ENCODE measurements at places on chromosomes 3 and 15.

DNA sequence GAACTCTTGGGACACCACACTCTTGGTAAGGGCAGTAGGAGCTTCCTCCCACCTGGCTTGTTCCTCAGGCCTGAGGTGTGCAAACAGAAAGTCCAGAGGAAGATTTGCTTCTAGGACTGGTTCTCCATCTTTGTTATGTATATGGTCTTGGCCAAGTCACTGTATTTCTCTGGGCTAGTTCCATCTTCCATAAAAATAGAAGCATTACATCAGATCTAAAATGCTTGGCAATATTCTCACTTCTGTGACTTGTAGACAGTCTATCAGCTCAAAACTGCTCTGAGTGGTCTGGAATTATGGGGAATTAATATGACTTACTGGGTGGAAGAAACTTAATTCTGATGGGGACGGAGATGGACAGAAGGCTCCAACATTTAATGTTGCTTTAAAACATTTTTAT, 55.2 kb downstream of the TMEM108 start:
- DNase-seq = no peak

DNA sequence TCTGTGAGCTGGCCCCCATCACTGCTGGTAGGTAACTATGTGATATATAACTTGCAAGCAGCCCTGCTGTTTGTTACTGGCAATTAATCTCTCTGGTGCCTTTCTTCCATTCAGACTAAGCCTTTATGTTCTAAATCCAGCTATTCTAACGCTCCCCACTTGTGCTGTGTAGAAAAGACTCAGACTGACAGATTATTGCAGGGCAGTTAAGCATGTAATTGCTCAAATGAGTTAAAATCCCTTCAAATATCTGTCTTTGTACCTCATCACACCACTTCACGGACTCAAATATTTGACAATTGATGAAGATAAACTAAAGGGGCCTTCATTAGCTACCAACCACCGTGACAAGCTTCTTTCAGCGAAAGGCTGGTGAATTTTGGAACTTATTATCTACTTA, 416.2 kb downstream of the NR2F2 start:
- no peak for DNase-seq

GRCh38 chr3:143249014-143249413, 129.4 kb downstream of the CHST2 start:
- no peak for DNase-seq

DNA sequence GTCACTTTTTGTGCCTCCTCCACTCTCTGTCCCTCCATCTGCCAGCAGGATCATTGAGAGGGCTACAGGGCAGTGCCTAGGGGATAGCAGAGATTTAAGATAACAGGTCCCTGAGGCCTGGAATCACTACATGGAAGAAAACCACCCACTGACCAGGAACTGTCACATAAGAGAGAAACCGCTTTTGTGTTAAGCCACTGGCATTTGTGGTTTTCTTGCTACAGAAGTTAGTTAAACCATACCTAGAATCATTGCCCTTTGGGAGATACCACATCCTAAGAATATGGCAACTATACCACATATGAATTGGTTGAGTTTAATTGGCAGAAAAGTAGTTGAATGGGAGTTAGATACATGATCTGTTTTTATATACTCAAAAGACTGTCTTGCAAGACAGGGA, 112.8 kb upstream of the LPP start:
- DNase-seq = no peak

DNA sequence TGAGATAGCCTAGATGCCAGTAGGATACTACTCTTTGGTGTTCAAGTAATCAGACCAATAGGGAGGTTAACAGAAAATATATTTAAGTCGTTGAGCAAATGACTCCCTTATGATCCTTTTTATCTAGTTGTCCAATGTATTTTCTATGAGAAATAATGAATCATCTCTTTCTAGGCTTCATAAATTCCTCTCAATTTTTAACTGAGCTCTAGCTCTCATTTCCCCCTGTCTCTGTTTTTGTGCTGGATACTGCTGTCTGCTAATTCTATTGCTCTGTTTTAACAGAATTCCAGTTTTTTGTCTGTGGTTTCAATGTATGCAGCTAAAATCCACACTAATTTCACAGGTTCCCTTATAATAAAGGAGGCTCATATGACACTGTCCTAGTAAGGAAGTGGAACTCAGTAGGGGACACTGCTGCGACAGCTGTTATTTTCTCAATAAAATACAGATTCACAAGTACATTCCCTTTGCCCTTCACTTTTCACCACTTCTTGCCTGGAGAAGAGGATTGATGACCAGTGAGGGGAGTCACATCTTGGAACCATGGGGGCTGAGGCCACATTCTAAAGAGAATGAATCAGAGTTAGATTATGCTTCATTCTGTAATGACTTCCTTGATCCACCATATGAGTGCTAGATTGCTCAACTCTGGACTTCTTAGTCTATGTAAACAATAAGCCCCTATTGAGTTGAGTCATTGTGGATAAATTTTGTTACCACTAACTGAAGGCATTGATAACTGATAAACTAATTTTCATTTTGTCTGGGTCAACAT, 558.7 kb upstream of the KCNMB2 start:
- DNase-seq = no peak

- DNase-seq = no peak
Observed at GRCh38 chr3:111594205-111594604, 941 bp downstream of the ZBED2 start.

DNA sequence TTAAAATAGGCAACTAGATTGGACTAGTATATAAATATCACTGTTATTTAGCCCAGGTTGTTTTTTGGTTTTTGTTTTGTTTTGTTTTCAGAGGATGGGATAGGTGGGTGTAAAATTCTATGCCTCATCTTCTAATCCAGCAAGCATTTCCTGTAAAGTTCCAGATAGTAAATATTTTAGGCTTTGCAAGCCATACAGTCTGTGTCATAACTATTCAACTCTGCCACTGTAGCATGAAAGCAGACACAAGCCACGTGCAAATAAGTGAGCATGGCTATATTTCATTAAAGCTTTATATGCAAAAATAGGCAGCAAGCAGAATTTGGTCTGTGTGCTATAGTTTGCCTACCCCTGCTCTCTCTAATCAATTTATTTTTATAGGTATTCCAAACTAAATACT, 657.3 kb upstream of the TGFBR2 start:
- no peak for DNase-seq

- no peak for DNase-seq
Observed at GRCh38 chr3:152497457-152497856, 228.7 kb downstream of the MBNL1 start.

DNA sequence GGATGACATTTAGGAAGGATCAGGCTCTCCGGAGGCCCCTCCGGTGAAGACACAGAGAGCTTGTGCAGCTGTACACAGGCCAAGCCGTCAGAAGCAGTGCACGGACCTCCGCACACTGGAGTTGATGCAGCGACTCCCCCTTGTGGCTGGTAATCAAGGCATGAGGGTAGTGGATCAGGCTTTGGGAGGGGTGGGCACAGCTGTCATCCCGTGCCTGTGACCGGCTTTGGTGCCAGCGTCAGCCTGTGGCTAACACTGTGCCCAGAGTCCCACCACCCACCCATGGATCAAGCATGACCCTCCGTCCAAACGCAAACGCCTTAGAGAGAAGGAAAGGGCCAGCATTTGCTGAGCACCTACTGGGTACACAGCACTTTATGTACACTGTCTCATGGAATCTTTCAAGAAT, 8.2 kb upstream of the GRIP2 start:
- DNase-seq = peak; percentile 28

DNA sequence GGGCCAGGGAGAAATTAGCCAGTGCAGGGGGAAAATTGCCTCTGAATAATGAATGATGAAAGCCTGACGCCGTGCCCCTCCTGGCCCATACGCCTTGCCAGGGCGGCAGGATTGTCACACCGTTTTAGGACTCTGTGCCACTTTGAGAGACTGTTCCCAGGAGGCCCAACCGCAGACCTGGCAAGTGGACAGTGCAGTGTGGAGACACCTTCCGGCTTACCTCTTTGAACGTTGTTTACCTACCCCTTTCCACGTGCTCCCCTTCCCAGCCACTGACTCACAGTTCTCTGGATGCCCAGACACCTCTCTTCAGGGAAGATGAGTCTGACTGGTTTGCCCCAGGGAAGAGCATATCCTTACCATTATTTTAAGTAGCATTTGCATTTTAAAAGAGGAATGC, 84.0 kb upstream of the PXYLP1 start:
- no peak for DNase-seq

DNA sequence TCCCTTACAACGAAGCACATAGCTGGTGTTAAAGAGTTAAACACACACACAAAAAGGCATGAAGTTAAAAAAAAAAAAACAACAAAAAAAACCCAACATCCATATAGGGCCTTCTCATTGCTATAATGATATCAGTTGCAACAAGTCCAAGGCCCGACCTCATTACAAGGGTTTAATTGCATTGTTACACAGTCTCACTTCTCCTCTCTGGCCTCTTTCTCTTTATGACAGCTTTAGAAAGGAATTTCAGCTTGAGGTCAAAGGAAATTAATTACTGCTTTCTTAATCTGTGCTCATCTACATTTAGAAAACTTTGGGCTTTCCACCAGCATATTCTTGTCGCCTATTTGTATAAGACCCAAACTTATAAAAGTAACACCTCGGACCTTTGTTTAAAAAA, 342.1 kb downstream of the NR2F2 start:
- no peak for DNase-seq

DNA sequence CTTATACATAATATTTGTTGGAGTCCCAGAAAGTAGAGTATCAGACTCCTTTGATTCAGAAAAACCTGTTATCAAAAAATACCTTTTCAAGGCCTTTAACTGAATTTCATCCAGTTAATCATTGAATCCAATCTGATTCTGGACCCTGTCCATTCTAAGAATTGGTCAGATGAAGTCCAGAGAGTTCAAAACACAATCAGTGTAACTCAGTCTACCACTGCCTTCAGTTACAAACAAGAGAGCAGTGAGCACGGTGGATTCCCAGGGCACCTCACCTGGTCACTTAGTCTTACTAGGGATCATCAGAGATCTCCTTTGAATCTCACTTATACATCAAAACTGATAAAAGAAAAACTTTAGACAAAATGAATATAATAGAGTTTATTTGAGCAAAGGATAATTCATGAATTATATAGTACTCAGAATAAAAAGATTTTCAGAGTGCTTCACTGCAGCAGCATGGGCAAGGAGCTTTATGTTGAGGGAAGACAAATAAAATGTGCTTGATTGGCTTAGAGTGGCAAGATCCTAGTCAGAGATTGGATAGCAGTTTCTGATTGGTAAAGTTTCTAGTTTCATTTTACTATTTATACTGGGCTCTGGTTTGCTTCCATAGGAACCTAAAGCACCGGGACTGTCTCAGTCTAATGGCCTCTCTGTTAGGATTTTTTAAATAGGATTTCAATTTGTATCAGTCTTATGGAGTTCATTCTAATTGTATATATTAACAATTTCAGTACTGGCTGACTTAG, 474.9 kb upstream of the GOLIM4 start:
- no peak for DNase-seq

GRCh38 chr3:81395739-81396513, 365.5 kb downstream of the GBE1 start:
- no peak for DNase-seq

- DNase-seq = no peak
Observed at GRCh38 chr3:80836395-80836794, 925.0 kb downstream of the GBE1 start.

GRCh38 chr15:88657326-88658069, 18.7 kb downstream of the ISG20 start:
- DNase-seq = no peak

DNA sequence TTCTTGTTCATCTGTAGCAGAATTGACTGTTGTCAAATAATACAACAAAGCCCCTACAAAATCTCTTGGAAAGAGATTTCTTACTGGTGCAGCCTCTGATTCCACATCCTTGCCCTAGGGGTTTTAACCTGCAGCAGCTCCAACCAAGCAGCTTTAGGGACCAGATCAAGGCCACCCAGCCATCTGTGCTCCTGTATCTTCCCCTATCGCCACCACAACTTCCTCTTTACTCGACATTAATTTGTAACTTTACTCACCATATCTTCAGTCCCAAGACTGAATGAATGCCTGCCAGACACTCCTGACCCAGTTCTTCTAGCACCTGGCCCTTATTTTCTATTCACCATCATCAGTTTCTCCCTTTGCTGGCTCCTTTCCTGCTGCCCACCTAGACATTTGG, 156.6 kb upstream of the IL12A start:
- no peak for DNase-seq

- no peak for DNase-seq
Observed at GRCh38 chr15:100958326-100959065, 39.3 kb downstream of the LRRK1 start.

DNA sequence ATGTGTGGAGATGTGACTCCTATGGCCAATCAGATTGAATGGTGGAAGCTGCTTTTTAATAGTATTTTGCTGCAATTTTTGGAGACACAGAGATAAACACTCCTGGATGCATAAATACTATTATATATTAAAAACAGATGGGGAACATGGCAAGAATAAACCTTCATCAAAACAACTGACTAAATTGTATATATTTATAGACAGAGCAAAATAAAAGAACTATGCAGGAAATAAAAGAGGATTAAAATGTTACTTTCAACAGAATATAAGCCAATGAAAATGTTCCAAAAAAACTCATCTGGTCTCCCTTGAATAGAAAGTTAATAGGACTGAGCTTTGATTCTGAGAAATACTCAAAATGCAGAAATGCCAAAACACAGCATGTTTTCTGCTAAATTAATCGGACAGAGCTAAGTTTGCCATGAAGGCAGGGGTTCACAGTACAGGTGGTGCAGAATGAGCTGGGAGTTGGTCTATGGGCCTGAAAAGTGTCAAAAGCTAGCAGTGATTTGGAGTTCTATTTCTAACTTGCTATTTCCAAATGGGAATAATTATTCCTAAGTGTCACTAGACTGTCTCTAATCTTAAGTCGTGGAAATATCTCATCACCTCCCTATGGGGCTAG, 227.2 kb downstream of the CNTN3 start:
- DNase-seq = no peak

GRCh38 chr3:124295362-124295761, 303.4 kb upstream of the ROPN1 start:
- no peak for DNase-seq

GRCh38 chr15:80404761-80405553, 775 bp downstream of the ARNT2 start:
- DNase-seq = no peak

GRCh38 chr3:121531269-121531668, 14.5 kb downstream of the POLQ start:
- DNase-seq = no peak

GRCh38 chr3:167450195-167450594, 23.6 kb downstream of the SERPINI2 start:
- no peak for DNase-seq
